Breast epithelium (tissue), 4 donors: ENCODE measurements at places on chromosomes 4 and X. TPM values are rescaled to one million over a fixed set of nuclear protein-coding genes. Genes with fewer than 3 reads are reported as not detected.

GRCh38 chrX:121161501-121161933 is 114.1 kb downstream of the GLUD2 start:
- no peaks in the 10 kb centered on the region for H3K4me1 ChIP-seq
- no peak for DNase-seq
- no peak overlapping the region for H3K4me3 ChIP-seq
- no peaks in the 10 kb centered on the region for H3K36me3 ChIP-seq
- no peak overlapping the region for H3K27ac ChIP-seq

DNA sequence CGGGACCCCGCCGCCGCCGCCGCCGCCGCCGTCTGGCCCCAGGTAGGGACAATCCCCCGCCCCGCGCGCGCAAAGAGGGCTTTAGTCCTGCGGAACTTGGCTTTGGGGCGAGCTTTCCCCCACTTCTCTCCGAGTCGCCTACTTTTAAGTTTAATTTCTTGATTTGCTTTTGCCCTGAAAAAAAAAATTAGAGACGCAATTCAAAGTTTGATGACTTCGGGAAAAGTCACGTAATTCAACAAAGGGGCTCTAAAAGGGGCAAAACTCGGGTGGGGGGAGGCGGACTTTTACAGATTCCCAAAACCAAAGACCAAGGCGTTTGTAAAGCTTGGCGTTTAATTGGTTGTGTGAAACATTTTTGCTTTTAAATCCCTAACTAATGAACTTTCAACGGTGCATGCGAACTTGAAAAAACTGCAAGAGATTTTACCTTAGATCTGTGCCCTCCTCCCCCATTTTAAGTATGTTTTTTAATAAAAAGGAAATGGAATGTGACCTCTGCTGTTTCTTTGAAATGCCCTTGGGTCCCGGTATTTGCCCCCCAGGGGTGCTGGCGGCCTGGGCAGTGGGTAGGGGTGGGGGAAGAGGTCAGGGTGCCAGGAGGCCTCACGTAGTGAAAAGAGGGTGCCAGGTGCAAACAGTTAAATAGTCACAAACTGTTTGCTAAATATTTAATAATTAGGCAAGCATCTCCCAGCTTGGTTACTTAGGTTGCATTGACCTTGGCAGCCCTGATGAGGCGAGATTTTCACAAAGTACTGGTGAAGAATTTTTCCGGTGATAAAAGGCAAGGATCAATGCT is 209.7 kb downstream of the NWD2 start:
- H3K4me3 ChIP-seq = peak overlapping the region; percentile 63
- no peak for DNase-seq
- H3K4me1 ChIP-seq = peaks cover 5% of the 10 kb centered on the region
- no peaks in the 10 kb centered on the region for H3K27me3 ChIP-seq
- no peak overlapping the region for H3K27ac ChIP-seq

DNA sequence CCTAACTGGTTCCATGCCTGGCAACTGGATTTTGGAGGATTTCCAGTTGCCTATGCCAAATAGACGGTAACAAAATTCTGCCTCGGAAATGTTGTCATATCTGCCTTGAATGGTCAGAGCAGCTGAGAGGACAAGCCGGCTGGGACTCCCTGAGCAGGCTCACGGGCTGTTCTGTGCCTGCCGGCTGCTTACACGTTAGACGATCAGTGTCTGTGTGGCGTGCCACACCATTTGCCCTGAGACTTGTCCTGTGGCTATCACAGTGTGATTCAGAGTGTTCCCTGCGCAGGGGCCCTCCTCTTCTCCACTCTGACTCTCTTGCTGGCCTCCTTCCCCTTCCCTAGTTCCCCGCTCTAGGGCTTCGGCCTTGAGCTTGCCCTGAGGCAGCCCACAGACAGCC is 42.4 kb downstream of the RAI2 start:
- no peaks in the 10 kb centered on the region for H3K27me3 ChIP-seq
- H3K36me3 ChIP-seq = no peaks in the 10 kb centered on the region
- no peak overlapping the region for H3K4me3 ChIP-seq
- no peak for DNase-seq
- no peak overlapping the region for H3K27ac ChIP-seq
- H3K4me1 ChIP-seq = no peaks in the 10 kb centered on the region

DNA sequence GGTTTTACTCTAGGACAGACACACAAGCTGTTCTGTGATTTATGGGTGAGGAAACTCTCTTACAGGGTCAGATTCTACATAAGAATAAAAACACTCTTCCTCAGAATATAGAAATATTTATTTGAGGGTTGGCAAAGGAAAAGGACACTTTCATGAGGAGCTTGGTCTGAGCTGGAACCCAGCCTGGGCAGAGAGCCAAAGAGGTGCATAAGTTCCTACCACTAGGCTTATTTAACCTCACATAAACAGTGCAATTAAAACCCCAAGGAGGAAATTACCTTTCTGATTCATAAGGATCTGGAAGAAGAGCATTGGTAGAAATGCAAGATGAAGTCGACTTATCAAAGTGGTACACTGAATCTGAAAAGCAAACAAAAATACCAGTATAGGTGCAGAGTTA is 32.9 kb downstream of the SETD7 start:
- H3K27ac ChIP-seq = no peak overlapping the region
- DNase-seq = no peak
- no peaks in the 10 kb centered on the region for H3K27me3 ChIP-seq
- no peak overlapping the region for H3K4me3 ChIP-seq

DNA sequence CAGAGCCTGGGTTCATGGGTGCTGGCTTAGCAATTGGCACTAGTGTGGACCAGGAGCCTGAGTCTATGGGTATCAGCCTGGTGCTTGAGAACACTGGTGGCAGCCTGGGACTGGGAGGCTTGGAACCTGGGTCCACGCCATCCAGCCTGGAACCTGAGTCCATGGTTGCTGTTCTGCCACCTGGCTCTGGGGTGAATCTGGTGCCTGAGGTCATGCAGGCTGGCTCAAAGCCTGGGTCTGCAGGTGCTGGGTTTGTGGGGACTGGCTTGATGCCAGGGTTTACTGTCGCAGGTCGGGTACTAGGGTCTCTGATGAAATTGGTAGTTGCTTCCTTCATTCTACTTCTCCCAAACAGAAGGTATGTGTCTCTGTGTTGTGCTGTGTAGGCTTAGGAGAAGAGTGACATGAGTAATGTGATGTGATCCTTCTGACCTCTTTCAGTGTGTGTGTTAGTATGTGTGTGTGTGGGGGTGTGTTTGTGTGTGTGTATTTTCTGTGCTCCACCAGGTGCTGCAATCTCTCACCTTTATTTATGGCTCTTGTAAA is 517.0 kb upstream of the EPHA5 start:
- H3K27me3 ChIP-seq = no peaks in the 10 kb centered on the region
- DNase-seq = no peak
- no peaks in the 10 kb centered on the region for H3K4me1 ChIP-seq
- H3K27ac ChIP-seq = no peak overlapping the region

DNA sequence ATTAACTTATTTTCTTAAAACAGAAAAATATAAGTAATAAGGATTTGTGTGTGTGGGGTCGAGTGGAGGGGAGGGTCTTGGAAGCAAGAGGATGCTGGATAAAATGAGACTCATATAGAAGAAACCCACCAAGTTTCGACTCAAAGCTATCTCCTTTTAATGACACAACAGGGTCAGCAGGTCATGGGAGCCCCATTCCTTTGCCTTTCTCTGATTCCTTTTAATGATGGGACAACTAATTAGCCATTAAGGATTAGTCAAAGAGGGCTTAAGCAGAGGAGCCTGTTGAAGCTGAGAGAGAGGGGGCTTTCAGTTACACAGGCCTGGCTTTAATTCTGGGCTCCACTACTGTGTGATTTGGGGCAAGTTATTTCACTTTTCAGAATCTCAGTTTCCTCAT is 102.8 kb downstream of the GPR50 start:
- H3K27me3 ChIP-seq = peaks cover 10% of the 10 kb centered on the region
- H3K4me3 ChIP-seq = no peak overlapping the region
- H3K4me1 ChIP-seq = no peaks in the 10 kb centered on the region
- H3K36me3 ChIP-seq = no peaks in the 10 kb centered on the region
- no peak overlapping the region for H3K27ac ChIP-seq

SH3D19 gene
- total RNA-seq = 297 TPM

SLC6A14 gene
- total RNA-seq = 17.9 TPM

RBM47 gene
- total RNA-seq = 151 TPM

FAM47A gene
- not detected for total RNA-seq

CENPVL2 gene
- not detected for total RNA-seq
